ENCODE measurements at places on chromosomes 6 and 20.

- DNase-seq, result no peak
Observed at GRCh38 chr6:148491638-148492251, 149.1 kb downstream of the SASH1 start.

GRCh38 chr6:35354361-35355135 is 12.2 kb downstream of the PPARD start:
- no peak for DNase-seq

- no peak for DNase-seq
Observed at GRCh38 chr20:8156235-8157079, 24.4 kb downstream of the PLCB1 start.

GRCh38 chr20:46789339-46790028 is 80.0 kb downstream of the SLC2A10 start:
- DNase-seq, result no peak
